ENCODE measurements at places on chromosomes 7 and 10.

GRCh38 chr10:94104316-94105000 is 110.7 kb downstream of the PLCE1 start:
- no peak for DNase-seq
- H3K4me1 ChIP-seq = no peaks in the 10 kb centered on the region
- no peak overlapping the region for H3K27ac ChIP-seq

GRCh38 chr7:56046721-56047445 is 4.4 kb downstream of the PSPH start:
- H3K27ac ChIP-seq = no peak overlapping the region
- no peaks in the 10 kb centered on the region for H3K27me3 ChIP-seq
- H3K4me1 ChIP-seq = peaks cover 7% of the 10 kb centered on the region

- no peaks in the 10 kb centered on the region for H3K4me1 ChIP-seq
- DNase-seq = no peak
- no peaks in the 10 kb centered on the region for H3K36me3 ChIP-seq
- no peak overlapping the region for H3K27ac ChIP-seq
Measured at GRCh38 chr7:134330974-134331373, 14.2 kb upstream of the SLC35B4 start.

DNA sequence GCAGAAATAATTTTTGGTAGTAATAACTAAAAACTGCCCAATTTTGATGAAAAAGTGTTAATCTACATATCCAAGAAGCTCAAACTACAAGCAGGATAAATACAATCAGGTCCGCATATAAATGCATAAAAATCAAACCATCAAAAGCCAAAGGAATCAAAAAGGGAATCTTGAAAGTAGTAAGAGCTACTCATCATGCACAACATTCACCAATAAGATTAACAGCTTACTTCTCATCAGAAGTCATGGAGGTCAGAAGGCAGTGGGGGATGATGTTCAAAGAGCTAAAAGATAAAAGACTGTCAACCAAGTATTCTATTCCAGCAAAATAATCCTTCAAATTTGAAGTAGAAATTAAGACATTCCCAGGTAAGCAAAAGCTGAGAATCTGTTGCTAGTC is 76.4 kb downstream of the CRPPA start:
- peaks cover 2% of the 10 kb centered on the region for H3K36me3 ChIP-seq
- H3K27ac ChIP-seq = no peak overlapping the region
- H3K4me1 ChIP-seq = no peaks in the 10 kb centered on the region
- H3K4me3 ChIP-seq = no peak overlapping the region
- no peak for DNase-seq

- peaks cover 6% of the 10 kb centered on the region for H3K27me3 ChIP-seq
- no peak overlapping the region for H3K4me3 ChIP-seq
- no peaks in the 10 kb centered on the region for H3K4me1 ChIP-seq
- H3K27ac ChIP-seq = no peak overlapping the region
Measured at GRCh38 chr10:75612904-75613684, 181.7 kb downstream of the LRMDA start.

DNA sequence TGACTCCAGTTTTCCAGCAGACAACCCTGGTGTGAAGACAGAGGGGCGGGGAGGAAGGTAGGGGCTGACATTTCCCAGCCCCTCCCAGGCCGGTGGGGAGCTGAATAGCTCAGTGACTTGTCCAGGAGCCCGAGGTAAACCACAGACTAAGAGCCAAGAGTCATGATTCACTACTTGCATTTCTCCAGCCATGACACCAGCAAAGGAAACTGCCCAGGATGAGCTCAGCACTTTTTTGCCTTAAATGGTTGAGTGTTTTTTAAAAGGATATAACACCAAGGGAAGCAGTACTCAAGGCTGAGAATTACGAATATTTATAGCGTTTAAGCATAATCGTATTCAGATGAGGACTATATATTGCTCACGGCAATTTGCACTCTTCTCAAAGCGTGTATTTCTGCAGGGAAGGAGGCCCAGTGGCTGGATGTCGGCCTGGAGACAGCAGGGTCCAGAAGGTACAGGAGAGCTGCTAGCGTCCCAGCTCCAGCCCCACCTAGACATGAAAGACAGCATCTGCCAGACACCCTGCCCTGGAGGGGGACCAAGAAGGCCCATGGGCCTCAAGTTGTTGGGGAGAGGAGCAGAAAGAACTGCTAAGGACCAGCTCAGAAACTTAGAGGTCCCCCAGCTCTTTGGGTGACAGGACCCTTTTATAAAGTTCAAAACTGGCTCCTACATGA is 141.4 kb downstream of the GRID1 start:
- H3K27ac ChIP-seq = no peak overlapping the region
- H3K4me3 ChIP-seq = no peak overlapping the region
- H3K27me3 ChIP-seq = no peaks in the 10 kb centered on the region
- no peaks in the 10 kb centered on the region for H3K4me1 ChIP-seq
- no peaks in the 10 kb centered on the region for H3K36me3 ChIP-seq

DNA sequence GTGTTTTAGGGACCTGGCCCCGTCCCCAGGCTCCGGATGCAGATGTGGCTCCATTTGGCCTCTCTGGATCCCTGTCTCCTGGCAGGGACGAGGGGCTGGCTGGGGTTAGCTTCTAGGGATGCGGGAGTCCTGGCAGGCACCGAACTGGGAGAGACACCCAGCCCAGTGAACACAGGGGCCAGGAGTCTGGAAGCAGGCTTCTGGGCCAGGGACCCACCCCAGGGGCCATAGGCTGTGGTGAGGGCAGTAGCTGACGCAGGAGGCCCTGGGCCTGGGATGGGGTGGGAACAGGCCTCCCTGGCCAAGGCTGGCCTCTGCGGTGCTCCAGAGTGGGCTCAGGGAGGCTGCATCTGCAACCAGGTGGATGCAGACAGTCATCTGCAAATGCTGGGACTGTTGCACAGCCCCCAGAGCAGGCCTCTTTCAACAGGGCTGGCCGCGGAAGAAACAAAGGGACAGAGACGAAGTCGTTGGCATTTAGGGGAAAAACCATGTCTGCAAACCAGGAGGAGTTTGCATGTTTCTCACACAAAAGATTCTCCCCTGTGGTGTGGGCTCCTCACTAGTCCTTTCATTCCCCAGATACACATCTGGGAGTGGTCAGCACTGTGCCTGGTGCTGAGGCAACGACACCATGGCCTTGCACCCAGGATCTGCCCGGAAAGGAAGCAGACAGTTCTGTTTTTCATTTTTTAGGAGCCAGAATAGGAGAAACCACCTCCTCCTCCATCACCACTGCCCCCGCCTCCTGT is 36.4 kb upstream of the ZNF488 start:
- no peak for DNase-seq
- no peaks in the 10 kb centered on the region for H3K36me3 ChIP-seq
- H3K27ac ChIP-seq = no peak overlapping the region
- no peak overlapping the region for H3K4me3 ChIP-seq

GRCh38 chr7:37417107-37417474 is 31.6 kb downstream of the ELMO1 start:
- DNase-seq = no peak
- no peak overlapping the region for H3K27ac ChIP-seq
- no peak overlapping the region for H3K4me3 ChIP-seq

- peaks cover 21% of the 10 kb centered on the region for H3K27me3 ChIP-seq
- H3K27ac ChIP-seq = no peak overlapping the region
- no peak overlapping the region for H3K4me3 ChIP-seq
- no peaks in the 10 kb centered on the region for H3K4me1 ChIP-seq
Measured at GRCh38 chr7:116532102-116532688, 7.4 kb downstream of the CAV1 start.

- H3K36me3 ChIP-seq = peaks cover 3% of the 10 kb centered on the region
- no peak for DNase-seq
- H3K27me3 ChIP-seq = no peaks in the 10 kb centered on the region
- no peaks in the 10 kb centered on the region for H3K4me1 ChIP-seq
Measured at GRCh38 chr7:143458263-143458662, 15.0 kb downstream of the TAS2R60 start.

DNA sequence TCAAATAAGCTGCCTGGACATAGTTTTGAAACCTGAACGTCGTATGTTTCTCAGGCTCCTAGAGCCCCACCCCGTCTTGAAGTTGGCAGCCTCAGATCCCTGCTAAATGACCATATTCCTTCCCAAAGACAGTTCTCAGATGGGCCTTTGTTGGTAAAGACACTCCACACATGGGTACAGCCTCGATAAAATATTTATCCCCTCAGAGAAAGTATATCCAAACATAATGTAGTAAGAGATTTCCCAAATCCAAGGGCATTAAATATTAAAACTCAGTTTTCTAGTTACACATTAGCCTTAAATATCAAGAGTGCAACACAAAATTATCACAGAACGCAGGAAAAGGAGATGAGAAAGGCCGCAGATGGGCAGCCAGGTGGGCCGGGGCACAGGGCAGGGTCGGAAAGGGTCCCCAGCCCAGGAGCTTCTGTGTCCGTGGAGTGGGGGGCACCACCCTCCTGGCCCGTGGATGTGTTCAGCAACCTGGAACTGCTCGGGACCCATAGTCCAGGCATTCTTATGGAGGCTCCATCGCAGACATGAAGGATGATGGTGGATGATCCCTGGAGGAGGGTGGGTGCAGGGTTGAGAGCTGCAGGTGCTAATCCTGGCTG is 1.5 kb upstream of the CFAP46 start:
- peaks cover 41% of the 10 kb centered on the region for H3K27me3 ChIP-seq
- H3K27ac ChIP-seq = no peak overlapping the region
- peaks cover 11% of the 10 kb centered on the region for H3K4me1 ChIP-seq
- DNase-seq = no peak
- H3K4me3 ChIP-seq = no peak overlapping the region

- H3K4me3 ChIP-seq = no peak overlapping the region
- H3K27ac ChIP-seq = no peak overlapping the region
- H3K27me3 ChIP-seq = no peaks in the 10 kb centered on the region
- H3K36me3 ChIP-seq = no peaks in the 10 kb centered on the region
Measured at GRCh38 chr7:18547509-18548187, 52.1 kb downstream of the HDAC9 start.

GRCh38 chr10:89602919-89603318 is 42.1 kb downstream of the PANK1 start:
- no peak overlapping the region for H3K4me3 ChIP-seq
- peaks cover 5% of the 10 kb centered on the region for H3K36me3 ChIP-seq
- H3K4me1 ChIP-seq = no peaks in the 10 kb centered on the region
- H3K27me3 ChIP-seq = no peaks in the 10 kb centered on the region

GRCh38 chr10:64211466-64211865 is 690.3 kb downstream of the REEP3 start:
- no peak overlapping the region for H3K27ac ChIP-seq
- DNase-seq = no peak
- H3K4me3 ChIP-seq = no peak overlapping the region
- H3K4me1 ChIP-seq = no peaks in the 10 kb centered on the region

DNA sequence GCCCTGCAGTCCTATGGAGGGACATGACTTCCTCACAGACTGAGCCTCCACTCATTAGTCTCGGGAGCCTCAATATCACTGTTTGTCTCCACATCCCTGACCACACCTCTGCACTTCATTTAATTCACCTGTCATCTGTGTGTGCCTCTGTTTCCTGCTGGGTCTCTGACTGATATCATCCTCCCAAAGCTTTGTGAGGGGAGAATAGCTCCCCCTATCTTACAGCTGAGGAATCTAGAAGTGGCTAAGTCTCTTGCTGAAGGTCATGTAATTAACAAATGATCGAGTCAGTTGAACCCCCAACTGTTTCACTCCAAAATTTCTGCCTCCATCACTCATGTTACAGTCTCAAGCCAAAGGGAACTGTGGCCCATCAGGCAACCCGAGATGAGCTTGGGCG is 5.5 kb upstream of the CPXM2 start:
- H3K27ac ChIP-seq = no peak overlapping the region
- H3K36me3 ChIP-seq = no peaks in the 10 kb centered on the region
- H3K4me3 ChIP-seq = no peak overlapping the region
- DNase-seq = no peak
- peaks cover 3% of the 10 kb centered on the region for H3K27me3 ChIP-seq

DNA sequence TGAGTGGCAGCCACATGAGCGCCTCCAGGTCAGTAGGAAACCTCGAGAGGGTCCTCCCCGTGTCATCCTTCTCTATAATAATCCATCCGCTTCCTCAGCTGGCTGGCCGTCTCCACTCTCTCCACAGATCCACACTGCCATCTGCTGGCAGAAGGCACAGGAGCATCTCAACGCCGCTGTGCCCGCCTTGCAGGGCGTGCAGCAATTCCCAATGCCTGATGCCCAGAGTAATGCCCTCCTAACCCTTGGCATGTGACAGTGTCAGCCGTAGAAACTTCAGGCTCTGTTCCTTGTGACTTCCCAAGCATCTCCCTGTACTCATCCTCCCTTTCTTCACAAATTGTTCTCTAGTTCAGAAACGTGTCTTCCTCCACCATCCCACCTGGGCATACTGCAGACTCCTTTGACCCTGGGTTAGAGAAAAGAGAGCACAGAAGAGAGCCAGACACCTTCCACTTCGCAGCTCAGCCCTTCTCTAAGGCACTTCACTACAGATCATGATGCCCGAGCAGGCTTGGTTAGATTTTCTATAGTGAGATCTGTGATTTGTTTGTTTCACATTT is 70.8 kb downstream of the XPNPEP1 start:
- H3K4me3 ChIP-seq = no peak overlapping the region
- H3K27me3 ChIP-seq = no peaks in the 10 kb centered on the region
- H3K27ac ChIP-seq = no peak overlapping the region
- peaks cover 9% of the 10 kb centered on the region for H3K4me1 ChIP-seq

- peaks cover under 1% of the 10 kb centered on the region for H3K27me3 ChIP-seq
- peaks cover 10% of the 10 kb centered on the region for H3K4me1 ChIP-seq
- no peak for DNase-seq
- H3K27ac ChIP-seq = no peak overlapping the region
- H3K36me3 ChIP-seq = peaks cover 8% of the 10 kb centered on the region
Measured at GRCh38 chr7:12244129-12244528, 33.0 kb downstream of the TMEM106B start.

- no peak for DNase-seq
- peaks cover 1% of the 10 kb centered on the region for H3K27me3 ChIP-seq
- no peak overlapping the region for H3K4me3 ChIP-seq
- no peaks in the 10 kb centered on the region for H3K4me1 ChIP-seq
- H3K27ac ChIP-seq = no peak overlapping the region
Measured at GRCh38 chr10:131129544-131129943, 182.0 kb downstream of the TCERG1L start.

GRCh38 chr10:127313996-127314700 is 117.8 kb upstream of the INSYN2A start:
- no peak overlapping the region for H3K27ac ChIP-seq
- DNase-seq = no peak
- no peak overlapping the region for H3K4me3 ChIP-seq

DNA sequence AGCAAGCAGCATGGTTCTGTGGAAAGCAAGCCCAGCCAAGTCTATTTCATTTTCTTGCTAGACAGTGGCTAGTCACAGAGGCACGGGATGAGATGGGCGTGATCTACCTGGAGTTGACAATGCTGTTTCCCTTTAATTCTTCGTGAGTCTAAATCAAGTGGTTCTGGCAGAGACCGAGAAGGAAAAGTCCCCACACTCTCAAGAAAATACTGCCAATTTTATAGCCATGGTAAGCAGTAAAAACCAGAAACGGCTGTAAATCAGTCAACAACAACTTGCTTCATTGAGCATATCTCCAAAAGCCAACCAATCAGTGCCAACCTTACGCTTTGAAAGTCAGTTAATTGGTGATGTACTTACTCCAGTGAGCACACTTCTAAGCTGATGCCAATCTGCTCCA is 223.4 kb downstream of the SEC23IP start:
- no peaks in the 10 kb centered on the region for H3K4me1 ChIP-seq
- no peaks in the 10 kb centered on the region for H3K36me3 ChIP-seq
- DNase-seq = no peak
- H3K27ac ChIP-seq = no peak overlapping the region

Data from activated CD4-positive, alpha-beta memory T cell treated with anti-CD3 and anti-CD28 coated beads for 36 hours (primary cell).